Liver (tissue), 10 donors: ENCODE measurements at places on chromosomes 7 and 10. TPM values are rescaled to one million over a fixed set of nuclear protein-coding genes. Genes with fewer than 3 reads are reported as not detected.

DNA sequence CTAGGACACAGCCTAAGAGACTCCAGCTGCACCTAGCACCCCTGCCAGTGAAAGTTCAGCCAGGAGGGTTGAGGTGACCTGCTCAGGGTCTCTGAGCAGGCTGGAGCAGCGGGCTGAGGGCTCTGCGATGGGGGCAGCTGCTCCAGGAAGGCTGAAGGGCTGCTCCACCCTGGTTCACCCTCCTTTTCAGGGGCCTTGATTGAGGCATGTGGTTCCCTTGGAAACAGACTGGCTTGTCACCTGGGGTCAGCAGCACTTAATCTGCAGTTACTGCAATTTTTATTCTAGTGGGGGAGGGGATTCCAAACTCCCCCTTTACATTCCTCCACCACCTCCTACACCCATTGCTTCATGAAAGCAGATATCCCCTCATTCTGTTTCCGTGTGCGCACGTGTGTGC is 85.3 kb upstream of the UNC5B start:
- no peak for DNase-seq

DNA sequence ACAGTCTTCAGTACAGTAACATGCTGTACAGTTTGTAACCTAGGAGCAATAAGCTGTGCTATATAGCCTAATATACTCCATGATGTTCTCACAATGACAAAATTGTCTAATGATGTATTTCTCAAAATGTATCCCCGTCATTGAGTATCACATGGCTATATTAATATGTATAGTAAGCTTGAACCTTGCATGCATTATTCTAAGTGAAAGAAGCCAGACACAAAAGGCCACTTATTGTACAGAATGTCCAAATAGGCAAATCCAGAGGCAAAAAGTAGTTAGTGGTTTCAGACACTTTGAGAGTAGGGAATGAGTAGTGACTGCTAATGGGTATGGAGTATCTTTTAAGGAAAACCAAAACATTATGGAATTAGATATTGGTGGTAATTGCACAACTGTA is 545.1 kb downstream of the ATRNL1 start:
- DNase-seq, result no peak

DNA sequence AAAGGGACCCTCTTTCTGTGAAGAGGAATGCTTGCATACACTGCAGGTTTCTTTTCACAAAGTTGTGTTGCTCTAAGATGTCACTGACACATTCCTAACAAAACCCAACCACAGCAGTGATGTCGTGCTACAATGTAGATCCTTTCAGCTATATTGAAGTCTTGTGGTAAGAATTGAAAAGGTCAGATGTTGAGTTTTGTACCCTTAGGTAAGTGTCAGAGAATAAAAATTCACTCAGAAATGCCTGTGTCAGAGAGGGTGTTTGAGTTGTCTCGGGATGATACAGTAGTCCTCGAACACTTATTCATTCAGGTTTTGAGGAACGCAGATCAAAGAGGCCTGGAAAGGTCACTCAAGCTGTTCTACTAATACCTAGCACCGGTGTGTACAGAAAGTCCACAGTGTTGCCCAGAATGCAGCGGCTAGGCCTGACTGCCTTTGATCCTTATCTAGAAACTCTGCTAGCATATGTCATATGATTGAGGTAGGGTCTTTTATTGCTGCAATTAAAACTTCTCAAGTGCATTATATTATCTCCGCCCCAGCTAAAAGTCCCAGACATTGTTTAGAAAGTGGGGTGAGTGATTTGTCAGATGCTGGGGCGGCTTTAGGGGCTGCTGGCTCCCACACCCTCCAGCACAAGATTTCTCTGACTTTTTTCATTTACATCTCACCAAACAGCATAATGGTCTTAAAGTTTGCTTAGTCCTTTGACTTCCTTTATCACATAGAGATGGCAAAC is 26.0 kb downstream of the RNF32 start:
- DNase-seq, result no peak

VPS37D gene
- 3.3 TPM for total RNA-seq

TEX47 gene
- total RNA-seq, result not detected

- no peak for DNase-seq
Observed at GRCh38 chr10:86366033-86366901, at the start of gene GRID1. GRID1 (minus strand) TSS chr10:86366795.

MARCHF5 gene
- total RNA-seq, result 18.4 TPM

DNA sequence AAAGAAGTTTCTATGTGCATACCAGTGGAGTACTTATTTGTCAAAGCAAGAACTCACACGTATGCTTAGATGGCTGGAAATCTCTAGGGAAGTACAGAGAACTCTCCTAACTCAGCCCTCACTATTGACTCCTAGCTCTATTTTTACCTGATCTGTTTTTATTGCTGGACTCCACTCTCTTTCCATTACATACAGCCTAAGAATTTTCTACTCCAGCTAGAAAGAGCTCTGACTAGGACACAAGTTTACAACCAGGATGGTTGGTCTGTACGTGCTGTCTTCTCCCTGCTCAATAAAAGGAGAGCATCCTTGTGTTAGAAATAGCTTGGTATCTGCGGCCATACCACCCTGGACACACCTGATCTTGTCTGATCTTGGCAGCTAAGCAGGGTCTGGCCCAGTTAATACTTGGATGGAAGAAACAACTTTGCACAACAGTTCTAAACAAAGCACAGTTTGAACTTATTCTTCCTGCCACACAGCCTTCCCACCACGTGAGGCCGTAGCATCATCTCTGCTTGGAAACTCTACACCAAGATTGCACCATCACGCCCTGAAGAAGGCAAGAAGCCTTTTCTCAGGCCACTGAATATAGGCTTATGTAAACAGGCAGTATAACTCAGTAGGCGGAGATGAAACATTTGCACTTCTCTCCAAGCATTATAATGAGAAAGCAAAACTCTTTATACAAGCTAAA is 50.7 kb downstream of the KCNMA1 start:
- no peak for DNase-seq

DNA sequence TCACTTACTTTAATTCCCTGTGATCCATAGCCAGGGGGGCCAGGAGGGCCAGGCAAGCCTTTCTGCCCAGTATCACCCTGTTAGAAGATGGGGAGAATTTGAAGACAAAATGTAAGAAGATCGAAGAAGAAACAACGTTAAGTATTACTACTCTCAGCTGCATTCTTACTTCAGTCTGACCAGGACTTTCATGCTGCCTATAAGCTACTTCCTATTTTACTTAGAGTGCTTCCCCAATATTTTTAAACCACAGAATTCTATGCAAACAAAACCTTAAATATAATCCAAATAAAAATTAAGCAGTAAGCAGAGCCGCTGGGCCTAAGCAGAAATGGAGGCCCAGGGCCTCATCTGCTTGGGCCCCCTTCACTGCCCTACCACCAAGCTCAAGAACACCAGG is 117.8 kb downstream of the COL28A1 start:
- DNase-seq, result no peak

PIP gene
- not detected for total RNA-seq

FAM20C gene
- 31.7 TPM for total RNA-seq

RHBDD2 gene
- 13.6 TPM for total RNA-seq

- DNase-seq, result no peak
Observed at GRCh38 chr7:81616951-81617350, 152.9 kb downstream of the HGF start.

CDC123 gene
- 43.3 TPM for total RNA-seq

DNA sequence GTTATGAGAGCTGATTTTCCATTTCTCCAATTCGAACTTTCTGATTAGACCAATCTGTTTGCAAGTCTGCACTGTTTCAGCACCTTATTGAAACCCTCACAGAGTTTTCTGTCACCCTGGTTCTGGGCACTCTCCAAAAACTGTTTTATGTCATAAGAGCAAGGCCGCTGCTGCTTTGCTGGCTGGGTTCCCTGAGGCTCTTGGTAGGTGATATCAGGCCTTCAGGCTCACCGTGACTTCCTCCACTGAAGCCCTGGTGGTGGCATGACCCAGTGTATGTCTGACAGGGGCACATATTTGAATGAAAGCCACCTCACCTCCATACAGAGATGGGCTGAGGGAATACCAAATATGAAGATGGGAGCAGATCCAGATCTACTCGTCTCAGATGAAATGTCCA is 8.3 kb downstream of the RABGEF1 start:
- DNase-seq, result no peak

DNA sequence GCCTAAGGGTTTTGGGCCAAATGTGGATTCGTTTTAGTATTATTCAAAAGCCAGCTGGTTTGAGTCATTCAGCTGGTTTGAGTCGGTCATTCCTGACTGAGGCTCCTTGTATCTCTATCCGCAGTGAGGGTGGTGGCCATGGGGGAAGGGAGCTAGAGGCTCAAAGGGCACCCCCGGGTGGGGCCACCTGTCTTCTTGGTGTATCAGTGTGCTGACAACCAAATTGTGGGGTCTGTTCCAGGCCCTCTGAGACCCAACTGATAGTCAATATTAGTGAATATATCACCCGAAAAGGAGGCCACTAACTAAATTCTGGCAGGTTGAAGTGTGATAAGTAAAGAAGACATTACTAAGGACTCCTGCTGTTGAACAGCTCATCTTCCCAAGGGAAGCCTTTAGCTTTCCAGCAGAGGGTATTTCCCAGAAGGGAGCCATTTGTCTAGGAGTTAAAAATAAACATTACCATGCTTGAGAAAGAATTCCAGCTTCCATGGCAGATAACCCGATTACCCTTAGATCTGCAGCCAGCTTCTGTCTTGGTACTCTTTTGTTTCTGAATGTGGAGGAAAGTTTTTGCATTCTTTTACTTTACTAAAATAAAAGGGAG is 29.9 kb upstream of the DDX50 start:
- DNase-seq, result peak; percentile 47

SFRP4 gene
- 0.28 TPM for total RNA-seq

DNA sequence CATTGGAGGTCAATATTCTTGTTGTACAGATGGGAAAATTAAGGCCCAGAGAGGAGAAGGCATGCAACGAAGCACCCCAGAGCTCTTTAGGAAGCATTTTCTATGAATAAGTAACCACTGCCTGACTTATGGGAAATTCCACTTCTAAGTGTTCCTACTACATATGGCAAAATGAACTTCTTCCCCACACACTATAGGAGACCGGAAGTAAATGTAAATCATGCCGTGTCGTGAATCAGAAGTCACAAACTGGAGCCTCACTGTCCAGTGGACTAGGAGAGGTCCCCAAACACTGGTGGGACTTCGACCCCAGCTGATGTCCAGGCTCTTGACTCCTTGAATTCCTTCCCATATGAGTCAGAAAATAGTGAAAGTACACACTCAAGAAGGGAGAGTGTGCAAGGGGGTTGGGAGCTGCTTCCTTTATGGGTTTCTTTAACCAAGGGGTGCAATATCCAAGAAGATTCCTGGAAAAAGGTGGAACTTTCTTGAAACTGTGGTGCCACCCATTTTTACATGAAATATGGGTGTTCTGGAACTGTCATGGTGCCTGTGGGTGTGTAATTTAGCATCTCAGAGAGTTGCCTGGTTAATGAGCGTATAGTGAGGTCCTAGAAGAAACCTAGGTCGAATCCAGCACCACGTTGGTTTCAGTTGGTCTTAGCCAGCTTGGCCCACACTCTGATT is 6.7 kb downstream of the RASSF4 start:
- no peak for DNase-seq

DNA sequence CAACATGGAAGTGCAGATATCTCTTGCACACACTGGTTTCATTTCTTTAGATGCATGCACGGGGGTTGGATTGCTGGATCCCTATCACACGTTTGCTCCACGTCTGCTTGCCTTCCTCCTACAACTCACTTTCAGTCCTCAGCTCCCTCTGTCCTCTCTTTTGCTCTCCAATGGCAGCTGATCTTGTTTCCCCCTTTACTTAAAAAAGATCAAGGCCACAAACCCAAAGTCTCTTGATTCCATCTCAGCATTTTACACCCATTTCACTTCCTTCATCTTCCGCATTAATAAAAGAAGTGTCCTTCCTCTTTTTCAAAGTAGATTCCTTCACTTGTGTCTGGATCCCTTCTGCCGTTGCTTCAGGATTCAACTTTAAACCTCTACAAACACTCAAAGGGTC is 245.2 kb downstream of the DOCK4 start:
- DNase-seq, result no peak

FBXL13 gene
- 0.70 TPM for total RNA-seq

DNA sequence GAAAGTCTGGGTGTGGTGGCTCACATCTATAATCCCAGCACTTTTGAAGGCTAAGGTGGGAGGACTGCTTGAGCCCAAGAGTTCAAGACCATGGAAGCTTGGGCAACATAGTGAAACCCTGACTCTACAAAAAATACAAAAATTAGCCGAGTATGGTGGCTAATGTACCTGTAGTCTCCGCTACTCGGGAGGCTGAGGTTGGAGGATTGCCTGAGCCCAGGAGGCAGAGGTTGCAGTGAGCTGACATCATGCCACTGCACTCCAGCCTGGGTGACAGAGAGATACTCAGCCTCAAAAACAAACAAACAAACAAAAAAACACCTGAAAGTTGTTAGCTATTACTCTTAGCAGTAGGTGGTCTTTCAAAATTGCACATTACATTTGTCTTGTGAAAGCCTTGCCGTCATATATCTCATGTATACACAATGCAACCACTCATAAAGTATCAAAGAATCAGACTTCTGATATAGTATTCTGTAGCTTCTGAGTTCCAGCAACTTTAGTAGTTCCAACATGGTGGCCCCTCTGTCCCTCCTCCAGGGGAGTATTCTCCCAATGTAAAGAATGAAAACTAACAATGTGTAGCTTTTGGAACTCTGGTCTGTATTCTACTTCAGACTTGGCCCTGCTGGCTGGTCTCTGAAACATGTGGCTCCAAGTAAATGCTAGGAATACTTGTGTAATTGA is 101.5 kb downstream of the ZNF92 start:
- DNase-seq, result no peak

- DNase-seq, result no peak
Observed at GRCh38 chr10:133511408-133511807, 15.8 kb upstream of the CYP2E1 start.

RELN gene
- total RNA-seq, result 69.8 TPM

- DNase-seq, result no peak
Observed at GRCh38 chr10:127874671-127875448, 17.9 kb downstream of the CLRN3 start.
